ENCODE measurements at places on chromosomes 16 and 17. TPM values are rescaled to one million over a fixed set of nuclear protein-coding genes. Genes with fewer than 3 reads are reported as not detected.

- no peak for DNase-seq
Observed at GRCh38 chr17:60146206-60146605, 3.6 kb upstream of the CA4 start.

COPZ2 gene
- total RNA-seq = 49.2 TPM

CCDC200 gene
- not detected for total RNA-seq

GRCh38 chr16:66689282-66689681 lies 7.3 kb downstream of the CMTM4 start:
- no peak for DNase-seq

DNA sequence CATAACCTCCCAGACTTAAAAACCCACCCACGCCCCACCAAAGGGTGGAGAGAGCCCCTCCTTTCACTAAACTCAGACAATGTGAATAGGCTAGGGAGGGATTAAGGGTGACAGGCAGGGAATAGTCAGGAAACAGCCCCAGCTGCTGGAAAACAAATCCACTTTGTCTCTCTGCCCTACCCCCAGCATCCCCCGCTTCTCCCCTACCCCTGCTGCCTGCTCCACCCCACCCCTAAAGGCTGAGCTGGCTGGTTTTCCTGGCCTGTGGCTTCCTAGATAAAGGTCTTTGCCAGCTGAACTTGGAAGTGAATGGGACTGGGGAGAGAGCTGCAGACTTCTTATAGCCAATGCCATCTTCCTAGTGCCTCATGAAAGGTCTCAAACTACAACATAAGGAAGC lies 15.0 kb downstream of the CAVIN1 start:
- DNase-seq = peak; percentile 74
